NCI-H1436 treated with DMSO at 0.1 percent for 48 hours (cell line): ENCODE measurements at places on chromosomes 2 and 18.
A peak's percentile ranks its signal among the peaks of the same experiment; 100 is the strongest.

GRCh38 chr2:176746411-176746810 is 466.2 kb upstream of the HNRNPA3 start:
- no peak for DNase-seq

DNA sequence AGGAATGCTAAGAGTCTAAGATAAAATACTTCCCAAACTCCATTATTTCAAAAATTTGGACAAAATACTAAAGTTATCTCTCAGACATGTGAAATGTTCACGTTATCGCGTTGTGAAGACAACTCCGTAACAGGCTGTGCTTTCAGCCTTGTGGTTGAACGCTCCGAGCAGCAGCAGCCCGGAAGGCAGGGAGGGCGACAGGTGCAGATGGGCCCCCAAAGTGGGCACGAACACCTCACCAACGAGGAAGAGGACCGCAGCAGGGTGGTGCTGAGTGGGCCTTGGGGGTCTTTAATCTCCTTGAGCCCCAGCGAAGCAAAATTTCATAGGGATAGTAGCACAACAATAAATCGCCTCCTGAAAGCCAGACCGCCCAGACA is 1.0 kb upstream of the FAM110C start:
- no peak for DNase-seq

- no peak for DNase-seq
These were observed 476.5 kb downstream of the LRP1B start for GRCh38 chr2:141654311-141654710.

GRCh38 chr2:65300761-65301711 is 73.4 kb downstream of the ACTR2 start:
- DNase-seq = no peak

DNA sequence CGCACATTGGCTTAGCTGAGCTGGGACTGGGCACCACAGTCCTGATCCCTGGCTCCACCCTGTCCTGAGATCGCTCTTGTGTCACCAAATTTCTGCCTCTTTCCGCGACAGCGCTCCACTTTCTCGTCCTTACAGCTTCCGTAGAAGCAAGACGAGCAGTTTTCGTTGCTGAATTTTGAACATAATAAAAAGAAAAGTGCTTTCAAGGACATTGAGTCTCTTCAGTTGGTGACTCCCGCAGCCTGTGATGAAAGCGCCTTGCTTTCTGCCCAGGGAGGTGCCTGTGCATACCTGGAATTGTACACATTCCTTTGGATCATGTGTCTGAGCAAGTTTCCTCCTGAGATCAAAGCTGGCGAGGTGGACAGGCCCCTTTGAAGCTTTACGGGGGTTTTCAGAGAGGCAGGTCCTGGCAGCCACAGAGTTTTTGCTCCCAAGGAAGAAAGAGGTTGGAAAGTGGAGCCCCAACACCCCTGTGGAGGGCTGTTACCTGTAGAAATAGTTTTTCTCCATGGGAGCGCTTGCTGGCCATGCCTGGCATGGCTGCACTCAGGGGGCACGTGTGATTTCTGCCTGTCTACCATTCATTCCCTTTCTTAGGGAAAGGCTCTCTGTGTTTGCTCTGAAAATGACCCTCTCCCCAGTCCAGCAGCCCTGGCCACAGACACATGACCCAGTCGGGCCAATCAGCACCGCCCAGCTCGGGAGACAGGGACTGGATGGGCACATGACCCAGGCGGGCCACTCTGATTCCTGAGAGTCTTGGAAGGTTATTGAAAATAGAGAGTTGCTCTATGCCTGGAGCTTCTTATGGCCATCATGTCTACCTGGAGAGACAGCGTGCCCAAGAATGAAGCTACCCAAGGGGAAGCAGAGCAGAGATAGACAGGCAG is 115.6 kb upstream of the OTOS start:
- DNase-seq = no peak

DNA sequence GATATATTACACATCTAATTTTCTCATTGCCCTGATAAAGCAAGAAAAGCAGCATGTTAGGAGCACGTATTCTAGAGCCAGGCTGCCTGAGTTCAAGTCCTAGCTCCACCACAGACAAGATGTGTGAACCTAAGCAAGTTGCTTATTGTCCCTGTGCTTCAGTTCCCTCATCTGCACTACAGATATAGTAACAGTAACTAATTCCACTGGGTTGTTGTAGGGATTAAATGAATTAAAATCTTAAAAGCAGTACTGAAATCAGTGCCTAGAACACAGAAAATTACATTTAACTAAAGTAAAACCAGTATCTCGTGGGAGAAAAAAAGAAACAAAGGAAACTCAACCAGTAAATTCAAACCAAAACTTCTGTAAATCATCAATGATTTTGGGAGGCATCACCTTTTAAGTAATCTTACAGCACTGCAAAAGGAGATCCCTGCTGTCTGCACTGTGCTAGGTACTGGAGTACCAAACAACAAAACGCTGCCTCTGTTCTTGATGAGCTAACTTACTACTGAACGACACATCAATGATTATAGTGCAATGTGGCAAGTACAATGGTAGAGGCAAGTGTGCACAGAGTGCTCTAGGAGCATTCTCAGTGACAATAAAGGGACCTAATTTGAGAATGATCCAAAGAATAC is 7.9 kb downstream of the MAP3K2 start:
- no peak for DNase-seq

DNA sequence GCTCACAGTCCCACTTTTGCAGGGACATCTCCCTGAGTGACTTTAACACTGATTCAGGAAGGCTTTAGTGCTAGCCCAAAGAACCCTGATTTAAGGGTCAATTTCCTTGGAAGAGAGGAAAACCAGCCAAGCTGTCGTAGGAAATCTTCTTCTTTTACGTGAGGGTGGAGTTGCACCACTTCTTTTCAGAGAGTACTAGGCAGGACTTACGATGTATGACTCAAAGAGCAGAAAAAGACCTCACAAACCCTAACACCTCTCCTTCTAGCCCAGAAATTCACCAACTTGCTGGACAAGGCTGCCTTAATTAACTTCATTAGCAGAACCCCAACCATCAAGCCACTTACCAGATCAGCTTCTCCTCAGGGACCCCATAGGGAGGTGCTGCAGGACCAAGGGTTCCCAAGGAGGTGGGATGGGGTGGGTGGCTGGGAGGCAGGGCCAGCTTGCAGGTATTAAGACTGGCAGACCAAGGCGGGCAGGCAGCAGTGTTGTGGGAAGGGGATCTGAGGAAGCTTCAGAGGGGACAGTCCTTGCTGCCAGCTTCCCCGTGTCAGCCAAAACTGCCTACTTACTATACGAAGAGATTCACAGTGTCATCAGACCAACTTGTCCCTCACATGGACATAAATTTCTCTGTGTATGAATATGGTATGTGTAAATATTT is 6.7 kb downstream of the SERPINB2 start:
- no peak for DNase-seq

GRCh38 chr2:173441222-173441621 is 86.5 kb downstream of the CDCA7 start:
- no peak for DNase-seq

- no peak for DNase-seq
These were observed at the start of gene DPP4 for GRCh38 chr2:162073888-162074631. TSS of gene DPP4 (minus strand) at chr2:162074215. CDS start at chr2:162073981, 234 bp downstream.

GRCh38 chr18:48135436-48135966 is 205.0 kb upstream of the SMAD2 start:
- no peak for DNase-seq

- DNase-seq = no peak
These were observed 63.3 kb downstream of the RTP5 start for GRCh38 chr2:241932899-241933178.

GRCh38 chr18:63965716-63966330 is 4.1 kb upstream of the SERPINB8 start:
- DNase-seq = no peak

DNA sequence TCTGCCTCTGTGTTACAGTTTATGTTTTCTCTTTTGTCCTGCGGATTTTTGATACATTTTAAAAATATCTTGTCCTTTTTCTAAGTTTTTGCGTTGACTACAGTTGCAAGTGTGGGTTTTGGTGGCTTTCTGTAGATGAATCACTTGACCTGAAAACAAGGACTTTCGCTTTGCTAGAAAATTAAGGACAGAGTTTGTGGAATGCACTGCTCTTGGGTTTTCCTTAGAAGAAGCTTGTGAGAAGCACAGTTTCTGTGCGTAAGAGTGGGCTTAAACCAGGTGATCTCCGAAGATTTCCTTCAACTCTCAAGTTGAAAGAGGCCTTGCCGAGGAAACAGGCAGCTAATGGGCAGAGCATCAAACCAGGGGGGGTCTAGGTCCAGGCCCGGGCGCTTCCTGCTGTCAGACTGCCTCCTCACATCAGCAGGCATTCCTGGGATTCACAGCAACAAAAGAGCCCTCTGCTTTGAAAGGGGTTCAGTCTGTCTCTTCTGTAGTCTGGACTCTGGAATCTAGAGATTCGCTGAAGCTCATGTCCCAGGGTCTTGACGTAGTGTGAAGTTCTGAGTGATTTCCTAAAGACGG is 17.3 kb downstream of the NCK2 start:
- no peak for DNase-seq

DNA sequence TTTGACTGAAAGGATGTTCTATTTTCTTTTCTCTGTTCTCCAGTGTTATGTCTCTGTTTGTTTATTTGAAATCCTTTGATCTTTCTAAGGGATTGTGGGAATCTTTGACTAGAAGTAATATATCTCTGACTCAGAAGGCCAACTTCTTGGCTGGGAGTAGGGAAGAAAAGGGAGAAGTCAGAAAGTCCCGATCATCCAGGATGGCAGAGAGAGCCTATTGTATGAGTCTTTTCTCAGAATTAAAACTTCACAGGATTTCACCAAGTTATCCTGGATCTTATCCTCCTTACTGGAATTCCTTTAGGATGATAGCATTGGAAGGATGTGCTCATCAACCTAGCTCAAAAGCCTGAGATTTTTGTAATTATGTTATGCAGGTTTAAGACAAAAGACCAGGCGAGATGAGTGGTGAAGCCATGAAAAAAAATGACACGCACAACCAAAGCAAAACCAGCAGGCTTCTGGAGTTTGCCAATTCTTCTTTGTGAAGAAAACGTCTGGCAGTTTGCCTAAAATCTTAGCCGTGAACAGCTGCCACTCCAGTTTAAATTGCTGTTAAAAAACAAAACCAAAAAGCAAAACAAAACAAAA is 383.6 kb upstream of the SMIM21 start:
- DNase-seq = no peak

- no peak for DNase-seq
These were observed 5.6 kb upstream of the CENPA start for GRCh38 chr2:26780203-26780760.

DNA sequence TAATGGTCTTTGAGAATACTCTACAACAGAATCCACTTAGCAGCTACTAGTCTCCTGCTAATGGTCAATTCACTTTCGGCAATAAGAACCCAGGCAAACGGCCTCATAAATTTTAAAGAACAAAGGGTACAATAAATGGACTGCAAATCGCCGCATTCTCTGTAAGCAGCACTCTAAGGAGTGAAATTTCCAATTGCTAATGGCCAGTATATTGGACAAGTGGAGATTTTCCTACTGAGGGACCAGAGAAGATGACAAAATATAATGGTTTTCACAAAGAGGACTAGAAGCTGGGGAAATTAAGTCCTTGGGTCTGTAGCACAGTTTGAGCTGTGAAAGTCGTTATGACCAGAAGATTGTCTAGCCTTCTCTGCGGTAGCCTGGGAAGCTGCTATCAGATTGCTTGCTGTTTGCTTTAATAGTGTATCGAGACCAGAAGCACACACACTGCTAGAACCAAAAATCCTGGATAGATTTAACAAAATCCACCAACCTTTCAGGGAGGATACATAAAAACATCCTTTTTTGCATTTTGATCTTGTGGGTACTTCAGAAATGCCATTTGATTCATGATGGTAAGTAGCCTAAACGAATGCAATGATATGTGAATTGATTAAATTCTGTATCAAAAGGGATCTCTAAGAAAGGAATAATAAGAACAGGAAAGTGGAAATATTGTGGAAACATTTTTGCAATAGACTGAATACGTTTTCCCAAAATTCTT is 53.6 kb upstream of the ATP8B1 start:
- DNase-seq = peak; percentile 81

GRCh38 chr2:62464221-62465007 is 41.6 kb downstream of the TMEM17 start:
- no peak for DNase-seq

DNA sequence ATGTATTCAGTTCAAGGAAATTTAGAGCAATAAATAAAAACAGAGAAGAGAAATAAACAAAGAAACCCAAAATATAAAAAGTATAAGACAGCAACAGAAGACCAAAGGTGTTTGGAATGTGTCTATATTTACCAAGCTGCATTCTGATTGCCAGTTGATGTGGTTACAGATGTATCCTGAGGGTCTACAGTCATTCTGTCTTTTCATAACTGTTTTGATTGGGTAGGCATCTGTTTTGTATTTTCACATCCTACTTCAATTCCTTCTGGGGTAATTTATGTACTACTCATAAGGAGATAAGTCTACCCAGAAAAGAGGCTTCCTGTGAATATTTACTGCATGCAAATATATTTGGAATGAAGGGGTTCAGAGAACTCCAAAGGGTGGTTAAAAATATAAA is 596.8 kb upstream of the GCFC2 start:
- no peak for DNase-seq

DNA sequence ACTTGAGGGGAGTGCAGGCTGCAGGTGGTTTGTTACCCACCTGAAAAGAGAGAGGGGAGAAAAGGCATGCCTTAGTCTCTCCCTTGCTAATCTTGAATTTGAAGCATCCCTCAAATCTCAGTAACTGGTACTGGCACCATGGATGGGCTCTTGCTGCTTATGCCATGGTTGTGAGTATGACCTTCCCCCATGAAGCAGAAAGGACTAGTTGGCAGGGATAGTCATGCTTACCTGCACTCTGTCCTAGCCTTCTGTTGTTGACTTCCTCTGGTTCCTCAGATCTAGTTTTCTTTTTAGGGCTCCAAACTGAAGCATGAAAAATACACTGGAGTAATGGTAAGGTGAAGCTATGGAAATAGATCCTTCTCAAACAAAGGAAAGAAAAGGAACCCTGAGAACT is 191.2 kb downstream of the SPAG16 start:
- DNase-seq = no peak

DNA sequence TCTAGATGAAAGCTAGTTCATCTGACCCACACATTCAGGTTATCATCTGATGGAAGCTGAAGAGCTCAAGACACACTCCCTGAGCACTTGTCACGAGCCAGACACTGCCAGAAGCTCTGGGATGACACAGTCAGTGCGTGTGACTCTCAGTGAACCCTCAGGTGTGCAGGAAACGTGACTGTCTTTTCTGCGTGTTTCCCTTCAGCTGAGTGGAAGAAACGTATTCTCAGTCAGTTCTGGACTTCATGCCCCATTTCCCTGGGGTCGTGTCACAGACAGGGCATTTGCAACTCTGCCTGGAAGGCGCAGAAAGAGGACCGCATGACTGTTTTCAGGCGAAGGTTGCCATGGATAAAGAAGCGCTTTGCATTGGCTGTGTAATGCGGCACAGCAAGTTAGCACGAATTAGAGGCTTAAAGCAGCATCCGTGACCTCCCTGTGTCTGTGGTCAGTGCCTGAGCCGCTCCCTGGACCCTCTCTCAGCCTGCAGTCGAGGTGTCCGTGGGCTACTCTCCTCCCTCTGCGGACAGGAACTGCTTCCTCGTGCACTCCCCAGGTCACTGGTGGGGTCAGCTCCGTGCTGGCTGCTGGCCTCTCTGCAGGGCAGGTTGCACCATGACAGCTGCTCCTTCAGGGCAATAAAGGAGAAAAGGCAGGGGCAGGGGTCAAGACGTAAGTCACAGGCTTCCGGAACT is 3.3 kb upstream of the ALLC start:
- no peak for DNase-seq
